Germinal center (tissue), 1 donor: ENCODE measurements at places on chromosomes 5 and 9.

- DNase-seq: peak; percentile 84
These were observed 23.6 kb downstream of the PCDHGC5 start for GRCh38 chr5:141512390-141512910.

DNA sequence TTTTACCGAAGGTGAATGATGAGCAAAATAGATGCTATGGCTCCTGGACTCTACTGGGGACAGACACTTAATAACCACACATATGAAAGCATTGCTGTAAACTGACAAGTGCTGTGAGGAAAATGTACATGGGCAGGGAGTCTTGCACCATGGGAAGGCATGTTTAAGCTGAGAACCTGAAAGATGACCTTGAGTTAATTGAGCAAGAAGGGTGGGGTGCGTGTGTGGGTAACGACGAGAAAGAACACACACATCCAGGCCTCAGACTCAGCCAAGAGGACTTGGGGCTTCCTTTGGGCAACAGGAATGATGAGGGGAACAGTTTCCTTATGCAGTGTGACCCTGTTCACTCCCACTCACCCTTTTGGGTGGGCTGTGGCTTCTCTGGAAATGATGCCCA is 73.1 kb downstream of the HSPA4 start:
- DNase-seq: no peak

DNA sequence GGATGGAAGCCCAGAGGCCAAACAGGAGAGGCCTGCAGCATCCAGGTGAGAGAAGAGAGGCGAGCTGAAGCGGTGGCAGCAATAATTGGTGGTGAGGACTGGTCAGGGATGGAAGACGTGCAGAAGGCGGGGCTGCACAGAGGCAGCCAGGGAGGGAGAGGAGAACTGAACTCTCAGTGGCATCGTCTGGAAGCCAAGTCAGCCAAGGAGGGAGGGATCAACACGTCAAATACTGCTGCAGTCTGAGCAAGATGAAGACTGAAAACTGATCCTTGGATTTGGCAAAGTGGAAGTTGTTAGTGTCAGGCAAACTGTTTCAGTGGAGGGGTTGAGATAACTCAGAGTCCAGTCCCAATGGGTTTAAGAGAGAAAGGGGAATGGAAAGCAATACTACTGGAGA is 145.4 kb downstream of the CDK5RAP2 start:
- DNase-seq: no peak

DNA sequence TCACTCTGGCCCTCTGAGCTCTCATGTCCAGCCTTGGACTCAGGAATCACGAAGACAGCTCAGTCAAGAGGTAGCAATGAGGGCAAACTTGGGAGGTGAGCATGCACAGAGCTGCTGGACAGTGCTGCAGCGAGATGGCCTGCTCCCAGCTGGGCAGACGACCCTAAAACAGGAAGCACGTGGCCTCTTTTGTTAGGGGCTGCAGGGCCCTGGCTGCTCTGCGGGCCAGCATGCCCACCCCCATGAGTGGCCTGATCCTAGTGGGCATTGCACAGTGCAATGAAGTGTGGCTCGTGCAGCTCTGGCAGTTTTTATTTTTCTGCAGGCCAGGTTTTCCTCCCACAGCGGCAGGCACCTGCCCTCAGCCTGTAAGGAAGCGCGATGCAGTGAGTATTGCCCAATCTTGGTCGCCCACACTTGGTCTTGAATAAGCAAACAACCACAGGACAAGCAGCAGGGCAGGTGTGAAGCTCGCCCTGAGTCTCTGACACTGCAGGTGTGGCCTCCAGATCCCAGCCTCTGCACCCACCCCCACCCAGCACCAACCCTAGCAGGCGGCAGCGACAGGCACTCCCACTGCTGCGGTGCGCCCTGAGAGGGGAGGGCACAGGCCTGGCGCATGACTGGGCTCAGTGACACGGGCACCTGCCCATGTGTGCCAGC is 60.8 kb downstream of the SEMA4D start:
- peak; percentile 83 for DNase-seq

DNA sequence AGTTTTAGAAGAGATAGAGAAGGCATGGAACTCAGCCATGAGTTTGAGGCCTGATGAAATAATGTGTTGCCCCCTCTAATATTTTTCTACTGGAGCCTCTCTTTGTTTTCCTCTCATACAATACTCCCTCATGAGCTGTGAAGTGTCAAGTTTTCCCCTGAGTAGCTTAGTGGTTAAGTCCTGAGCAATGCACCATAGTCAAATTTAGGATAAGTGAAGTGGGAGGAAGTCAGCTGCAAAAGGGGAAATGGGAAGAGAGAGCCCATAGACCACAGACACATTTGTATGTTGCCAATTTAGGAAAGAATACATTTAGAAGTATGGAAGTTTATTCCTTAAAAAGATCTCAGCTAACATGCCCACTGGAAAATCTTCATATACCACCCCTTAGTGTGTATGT is 171.5 kb upstream of the NREP start:
- no peak for DNase-seq

DNA sequence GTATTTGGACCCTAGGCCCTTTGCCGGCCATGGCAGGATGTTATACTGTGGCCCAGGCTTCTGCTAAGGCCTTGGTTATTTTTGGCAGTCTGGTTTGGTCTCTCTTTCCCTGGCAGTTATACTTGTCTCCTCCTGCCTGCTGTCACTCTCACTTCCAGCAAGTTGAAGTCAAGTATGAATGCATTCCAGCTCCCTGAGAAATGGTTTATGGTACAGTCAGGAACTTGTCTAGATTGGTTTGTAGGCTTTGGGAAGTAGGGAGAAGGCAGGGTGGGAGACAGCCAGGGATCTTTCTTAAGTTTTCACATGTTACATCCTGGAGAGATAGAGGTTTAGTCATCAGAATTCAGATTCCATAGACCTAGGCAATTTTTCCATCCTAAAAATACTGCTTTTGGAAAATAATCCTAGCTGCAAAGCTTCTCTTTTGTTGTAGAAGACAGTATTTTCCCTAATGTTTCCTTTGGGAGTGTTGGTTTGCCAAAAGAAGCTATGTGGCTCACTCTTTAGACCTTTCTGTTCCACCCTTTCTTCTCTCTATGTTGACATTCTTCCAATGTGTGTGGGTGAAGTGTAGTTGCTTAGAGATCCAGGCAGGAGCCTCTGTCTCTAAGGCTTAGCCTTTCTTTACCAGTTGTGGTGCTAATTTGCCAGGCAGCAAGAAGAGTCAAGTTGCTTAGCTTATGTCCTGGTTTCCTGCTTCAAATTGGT is 2.5 kb upstream of the KDM3B start:
- no peak for DNase-seq

GRCh38 chr5:76728965-76729364 is 13.0 kb downstream of the F2R start:
- no peak for DNase-seq

DNA sequence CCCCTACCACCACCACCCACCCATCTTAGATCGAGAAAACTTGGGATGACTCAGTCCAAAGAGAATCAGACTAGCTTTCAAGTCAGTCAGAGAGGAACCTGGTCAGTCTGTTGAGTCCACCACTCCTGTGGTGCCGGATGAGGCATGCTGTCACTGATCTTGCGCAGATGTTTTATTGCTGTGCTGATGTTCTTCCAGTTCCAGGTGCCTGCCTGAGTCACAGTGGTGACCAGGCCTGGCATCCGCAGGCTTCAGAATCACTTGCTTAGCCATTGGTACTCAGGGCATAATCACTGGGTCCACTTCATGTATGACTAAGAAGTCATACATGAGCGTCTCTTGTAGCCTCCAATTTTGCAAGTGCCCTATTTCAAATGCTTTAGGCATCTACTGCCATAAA is 114.1 kb downstream of the MUSK start:
- no peak for DNase-seq

- DNase-seq: no peak
These were observed 24.1 kb upstream of the RHOBTB3 start for GRCh38 chr5:95707055-95707454.

GRCh38 chr9:88537761-88538091 is 2.7 kb downstream of the NXNL2 start:
- no peak for DNase-seq
